ENCODE measurements at places on chromosomes 11 and 22.

- DNase-seq, result no peak
These were observed 23.7 kb downstream of the TMPRSS13 start for GRCh38 chr11:117905524-117905923.

DNA sequence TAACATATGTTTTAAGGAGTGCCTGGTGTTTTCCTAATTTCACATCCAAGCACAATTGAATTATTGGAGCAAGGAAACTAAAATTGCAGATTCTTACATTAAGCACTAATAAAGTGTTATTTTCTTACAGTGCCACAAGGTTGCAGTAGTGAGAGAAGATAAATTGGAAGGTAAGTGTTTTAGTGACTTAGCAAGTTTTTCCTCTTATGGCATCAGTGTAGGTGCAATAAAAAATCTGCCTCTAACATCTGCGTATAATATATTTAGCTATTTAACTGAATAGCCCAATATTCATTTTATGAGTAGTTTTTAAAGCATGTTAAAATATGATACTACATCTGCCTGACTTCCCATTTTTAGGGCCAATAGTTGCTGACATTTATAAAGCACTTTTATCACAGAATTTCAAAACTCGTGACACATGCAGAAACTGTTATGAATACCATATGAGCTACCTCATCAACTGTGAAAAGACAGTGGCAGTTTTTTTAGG, 19.0 kb downstream of the POLD3 start:
- DNase-seq, result peak; percentile 57

- no peak for DNase-seq
These were observed 76.4 kb downstream of the MPPED1 start for GRCh38 chr22:43488031-43488866.

- DNase-seq, result no peak
These were observed 349.3 kb upstream of the B3GAT1 start for GRCh38 chr11:134761386-134761785.

GRCh38 chr22:29478326-29479276, 1.4 kb upstream of the NEFH start:
- DNase-seq, result peak; percentile 63

- peak; percentile 69 for DNase-seq
These were observed 84.1 kb downstream of the LARGE2 start for GRCh38 chr11:46006418-46007070.

DNA sequence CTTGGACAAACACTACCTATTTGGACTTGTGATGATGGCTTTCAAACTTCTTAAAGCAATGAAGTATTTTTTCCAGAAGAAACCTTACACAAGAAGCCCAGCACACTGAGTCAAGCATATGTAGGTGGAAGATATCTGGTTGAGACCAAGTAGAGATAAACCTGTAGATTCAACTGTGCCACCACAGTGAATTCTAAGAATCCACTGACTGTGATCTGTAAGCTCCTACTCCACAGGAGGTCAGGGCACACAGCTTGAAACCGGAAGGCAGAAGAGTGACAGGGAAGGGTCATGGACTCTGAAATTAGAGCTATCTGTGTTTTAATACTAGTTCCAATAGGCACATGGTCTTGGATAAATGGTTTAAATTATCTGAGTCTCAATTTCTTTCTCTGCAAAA, 404.5 kb downstream of the ETS1 start:
- DNase-seq, result no peak

DNA sequence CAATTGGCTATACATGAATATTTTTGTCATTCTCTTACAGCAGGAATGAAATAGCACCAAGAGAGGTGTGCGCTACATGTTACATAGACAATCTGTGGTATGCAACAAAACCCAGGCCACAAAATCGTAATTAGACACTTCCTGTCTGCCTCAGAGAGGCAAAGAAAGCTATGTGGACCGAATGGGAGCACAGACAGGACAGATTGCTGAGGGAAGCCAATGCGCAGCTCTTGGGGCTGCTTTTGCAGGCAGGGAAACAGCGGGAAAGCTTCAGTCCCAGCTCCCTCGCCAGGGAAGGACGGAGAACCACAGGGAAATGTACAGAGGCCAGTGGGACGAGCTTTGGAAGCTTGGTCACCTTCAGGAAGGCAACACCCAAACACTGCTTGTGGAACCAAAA, 40.9 kb downstream of the SERPINH1 start:
- no peak for DNase-seq

GRCh38 chr22:37849089-37849751, at the start of gene EIF3L:
EIF3L (plus strand) TSS chr22:37849419; CDS start chr22:37849450, 31 bp downstream.
- peak; percentile 98 for DNase-seq

DNA sequence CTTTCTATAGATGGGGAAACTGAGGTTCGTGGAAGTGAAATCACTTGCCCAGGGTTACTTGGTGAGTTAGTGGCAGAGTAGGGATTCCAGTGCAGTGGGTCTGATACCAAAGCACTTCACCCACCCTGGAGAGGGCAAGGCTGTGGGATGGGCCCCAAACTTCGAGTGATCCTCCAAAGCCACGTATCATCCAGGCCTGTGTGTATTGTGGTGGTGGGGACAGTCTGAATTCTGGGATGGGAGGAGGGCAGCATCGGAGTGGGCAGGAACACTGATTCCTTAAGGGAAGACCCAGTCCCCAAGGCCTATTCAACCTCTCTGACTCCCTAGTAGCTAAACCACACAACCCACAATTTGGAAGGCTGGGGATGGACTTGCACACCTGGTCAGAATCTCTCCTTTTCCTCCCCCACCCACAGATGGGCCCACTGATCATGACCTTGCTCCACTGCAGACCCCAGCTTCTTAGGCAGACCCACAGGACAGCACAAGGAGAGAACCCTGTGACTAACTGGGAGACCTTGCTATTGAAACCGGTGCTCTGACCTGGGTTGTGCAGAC, 11.5 kb downstream of the TMPRSS13 start:
- no peak for DNase-seq

- peak; percentile 100 for DNase-seq
These were observed at the start of gene NFRKB for GRCh38 chr11:129895126-129896041. NFRKB (minus strand) TSS chr11:129895578; CDS start chr11:129892849, 2,729 bp downstream.

- no peak for DNase-seq
These were observed 113.7 kb upstream of the NAV2 start for GRCh38 chr11:19598876-19599486.

DNA sequence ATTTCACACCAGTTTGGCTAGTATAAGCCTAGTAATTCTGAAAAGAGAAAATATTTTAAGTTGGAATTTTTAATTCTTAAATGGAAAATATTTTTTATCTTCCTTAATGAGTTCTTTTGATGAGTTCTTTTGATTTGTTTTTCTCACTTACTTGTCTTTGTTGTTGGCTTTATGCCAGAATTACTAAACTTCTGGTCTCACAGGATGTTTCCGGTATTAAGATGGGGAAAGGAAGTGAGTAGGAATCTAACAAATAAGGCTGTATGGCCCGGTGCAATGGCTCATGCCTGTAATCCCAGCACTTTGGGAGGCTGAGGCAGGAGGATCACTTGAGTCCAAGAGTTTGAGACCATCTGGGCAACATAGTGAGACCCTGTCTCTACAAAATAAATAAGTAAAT, 106.4 kb downstream of the ARHGAP42 start:
- no peak for DNase-seq

GRCh38 chr11:17773674-17774073, 39.1 kb downstream of the KCNC1 start:
- DNase-seq, result no peak

DNA sequence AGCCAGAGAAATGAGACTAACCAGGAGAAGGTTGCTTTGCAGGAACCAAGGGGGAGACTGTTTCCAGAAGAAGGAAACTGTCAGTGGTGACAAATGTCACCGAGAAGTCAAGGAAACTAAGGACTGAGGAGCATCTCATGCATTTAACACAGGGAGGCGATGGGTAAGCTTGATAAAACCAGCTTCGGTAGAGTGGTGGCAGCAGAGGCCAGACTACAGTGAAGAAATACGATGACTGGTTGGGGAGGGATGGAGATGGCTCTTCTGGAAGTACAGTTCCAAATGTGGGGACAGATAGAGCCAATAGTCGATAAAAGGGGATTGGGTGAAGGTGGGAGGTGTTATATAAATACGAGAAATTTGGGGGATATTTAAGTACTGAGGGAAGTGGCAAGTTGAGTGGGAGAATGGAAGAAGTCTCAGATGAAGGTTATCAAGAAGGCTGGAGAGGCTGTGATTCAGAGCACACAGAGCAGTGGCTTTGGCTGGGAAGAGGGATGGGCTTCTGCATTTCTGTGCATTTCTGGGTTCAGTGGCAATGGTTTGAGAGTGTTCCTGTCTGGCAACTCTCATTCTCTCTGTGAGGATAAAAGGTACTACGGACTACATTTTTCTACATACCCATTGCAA, 29.2 kb downstream of the SC5D start:
- peak; percentile 60 for DNase-seq

DNA sequence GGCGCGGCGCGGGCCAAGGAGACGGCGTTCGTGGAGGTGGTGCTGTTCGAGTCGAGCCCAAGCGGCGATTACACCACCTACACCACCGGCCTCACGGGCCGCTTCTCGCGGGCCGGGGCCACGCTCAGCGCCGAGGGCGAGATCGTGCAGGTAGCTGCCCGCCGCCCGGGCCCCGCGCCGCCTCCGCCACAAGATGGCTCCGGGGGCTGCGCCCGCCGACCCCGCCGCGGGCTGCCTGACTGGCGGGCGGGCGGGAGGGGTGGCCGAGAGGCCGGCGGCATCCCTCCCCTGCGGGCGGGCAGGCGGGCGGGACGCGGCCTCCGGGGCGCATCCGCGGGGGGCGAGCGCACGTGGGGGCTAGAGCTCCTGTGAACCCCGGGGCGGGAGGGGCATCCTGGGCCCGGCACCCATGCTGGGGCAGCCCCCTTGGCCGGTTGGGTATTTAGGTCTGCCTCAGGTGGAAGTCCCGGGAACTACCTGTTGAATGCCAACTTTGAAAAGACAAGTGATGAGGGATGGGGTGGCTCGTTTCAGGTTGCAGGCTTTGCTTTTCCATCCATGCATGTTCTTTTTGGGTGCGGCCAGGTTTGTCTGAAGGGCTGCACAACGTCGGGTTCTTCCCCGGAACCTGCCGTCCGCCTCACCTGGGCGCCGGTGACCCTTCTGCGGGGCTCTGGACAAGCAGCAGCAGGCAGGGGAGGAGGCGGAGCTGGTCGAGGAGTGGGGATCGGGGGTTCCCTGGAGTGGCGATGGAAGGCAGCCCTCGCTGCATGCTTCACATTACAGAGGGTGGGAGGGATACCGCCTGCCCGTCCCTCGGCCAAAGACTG, 760 bp downstream of the ZNRF3 start:
- peak; percentile 62 for DNase-seq

DNA sequence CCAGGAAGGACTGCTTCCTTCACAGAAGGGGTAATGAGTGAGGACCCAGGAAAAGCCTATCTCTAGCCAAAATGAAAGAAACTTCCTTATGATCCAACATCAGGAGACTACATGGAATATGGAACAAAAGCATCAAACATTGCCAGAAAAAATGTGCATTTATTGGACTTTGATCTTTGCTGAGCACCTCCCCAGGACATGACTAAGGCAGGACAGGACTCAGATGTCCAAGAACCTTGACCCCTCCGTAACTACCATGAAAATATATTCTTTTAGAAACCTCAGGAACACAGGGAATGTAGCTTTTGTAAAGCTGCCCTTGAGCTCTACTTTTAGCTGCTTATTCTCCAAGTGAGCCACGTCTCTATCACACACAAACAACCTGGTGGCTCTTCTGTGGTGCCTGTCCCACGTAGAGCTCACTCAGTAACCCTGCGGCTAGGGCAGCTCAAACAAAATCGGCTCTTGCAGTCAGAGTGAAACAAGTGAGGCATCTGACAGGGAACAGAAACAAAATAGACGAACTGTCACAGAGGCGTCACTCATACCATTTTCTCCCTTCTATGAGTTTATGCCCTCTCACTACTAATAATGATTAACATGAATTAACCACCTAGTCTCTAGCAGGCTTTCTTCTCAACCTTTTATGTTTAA, 471.5 kb upstream of the API5 start:
- no peak for DNase-seq

GRCh38 chr11:10762185-10762584, 11.1 kb downstream of the CTR9 start:
- no peak for DNase-seq

GRCh38 chr22:36287881-36288515, 35.1 kb downstream of the APOL1 start:
- no peak for DNase-seq

DNA sequence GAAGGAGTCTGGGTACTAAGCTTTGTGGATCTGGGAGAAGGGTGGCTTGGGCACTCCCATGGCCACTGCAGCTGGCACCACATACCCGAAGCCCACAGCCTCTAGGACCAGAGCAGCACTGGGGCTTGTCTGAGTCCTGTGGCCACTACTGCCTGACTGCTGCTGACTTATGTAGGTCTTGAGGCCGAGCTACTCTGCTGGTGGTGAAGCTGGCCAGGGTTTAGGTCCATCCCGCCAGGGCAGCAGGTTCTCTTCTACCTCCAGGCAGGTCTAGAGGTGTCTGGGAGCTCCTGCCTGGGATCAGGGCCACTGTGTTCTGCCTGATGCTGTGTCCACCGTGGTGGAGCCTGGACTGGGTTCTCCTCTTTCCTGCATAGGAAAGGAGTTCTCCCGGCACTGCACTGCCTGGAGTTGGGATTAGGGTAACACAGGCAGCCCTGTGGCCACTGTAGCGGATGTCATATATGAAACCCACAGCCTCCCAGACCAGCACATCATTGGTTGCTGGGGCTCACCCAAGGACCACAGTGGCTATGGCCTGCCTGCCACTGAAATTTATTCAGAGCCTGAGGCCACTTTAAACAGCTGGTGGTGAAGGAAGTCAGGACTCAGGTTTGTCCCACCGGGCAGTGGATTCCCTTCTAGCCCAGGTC, 109.8 kb upstream of the SERPIND1 start:
- no peak for DNase-seq
